ENCODE measurements at places on chromosomes 12 and 14.

DNA sequence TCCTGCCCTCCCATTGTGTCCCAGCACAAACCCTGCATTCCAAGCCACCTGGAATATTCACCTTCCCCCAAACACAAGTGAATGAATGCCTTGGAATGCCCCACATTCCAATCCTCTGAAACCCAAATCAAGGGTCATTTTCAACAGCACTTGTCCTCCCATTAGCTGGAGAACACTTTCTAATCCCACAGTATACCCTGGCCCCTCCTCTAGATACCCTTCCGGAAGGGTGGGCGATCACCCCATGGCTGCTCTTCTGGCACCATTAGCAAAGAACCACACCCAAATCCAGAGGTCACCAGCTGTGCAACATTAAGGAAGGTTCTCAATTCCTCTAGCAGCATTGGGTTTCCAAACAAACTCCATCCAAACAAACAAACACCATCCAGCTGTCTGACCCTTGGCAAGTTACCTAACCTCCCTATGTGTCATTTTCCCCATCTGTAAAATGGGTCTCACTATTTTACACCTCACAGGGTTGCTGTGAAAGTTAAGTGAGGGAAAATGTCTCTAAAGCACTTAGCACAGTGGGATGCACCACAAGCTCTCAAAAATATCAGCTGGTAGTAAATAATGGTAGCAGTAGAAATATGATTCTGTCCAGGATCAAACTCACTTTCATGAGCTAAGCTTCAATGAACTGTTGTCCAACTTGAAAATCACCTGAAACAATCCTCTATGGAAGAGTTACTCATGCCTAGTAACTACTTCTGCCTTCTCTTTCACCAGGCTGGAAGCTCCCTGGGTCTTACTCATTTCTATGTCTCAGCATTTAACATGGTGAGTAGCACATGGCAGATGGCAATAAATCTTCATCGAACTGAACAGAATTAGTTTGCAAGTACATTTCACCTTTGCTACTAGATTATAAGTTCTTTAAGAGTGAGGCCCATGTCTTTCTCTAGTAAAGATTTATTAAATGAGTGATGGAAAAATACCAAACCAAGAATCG lies 5.3 kb downstream of the NUAK1 start:
- DNase-seq: no peak

GRCh38 chr12:108076556-108076955 lies 52.5 kb upstream of the WSCD2 start:
- DNase-seq: no peak

GRCh38 chr14:105890474-105891220 lies 364.3 kb downstream of the TMEM121 start:
- no peak for DNase-seq

GRCh38 chr12:49580572-49581535 lies 12.9 kb upstream of the MCRS1 start:
- DNase-seq: peak; percentile 84

DNA sequence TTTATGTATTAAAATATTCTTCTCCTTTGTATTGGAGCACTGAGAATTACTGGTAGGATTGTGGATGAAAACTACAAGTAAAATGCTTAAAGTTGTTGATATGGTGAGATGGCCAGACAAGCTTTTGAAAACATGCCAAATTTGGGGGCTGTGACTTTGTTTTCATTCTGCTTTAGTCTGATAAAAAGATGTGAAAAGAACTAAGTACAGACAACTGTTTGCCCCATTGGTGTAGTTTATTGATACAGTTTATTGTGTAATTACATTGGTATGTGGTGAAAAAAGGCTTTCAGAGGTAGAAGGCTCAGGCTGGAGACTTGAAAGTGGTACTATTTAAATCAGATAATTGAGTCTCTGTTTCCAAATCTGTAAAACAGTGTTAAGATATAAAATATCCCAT lies 746.8 kb downstream of the DIO2 start:
- DNase-seq: no peak

DNA sequence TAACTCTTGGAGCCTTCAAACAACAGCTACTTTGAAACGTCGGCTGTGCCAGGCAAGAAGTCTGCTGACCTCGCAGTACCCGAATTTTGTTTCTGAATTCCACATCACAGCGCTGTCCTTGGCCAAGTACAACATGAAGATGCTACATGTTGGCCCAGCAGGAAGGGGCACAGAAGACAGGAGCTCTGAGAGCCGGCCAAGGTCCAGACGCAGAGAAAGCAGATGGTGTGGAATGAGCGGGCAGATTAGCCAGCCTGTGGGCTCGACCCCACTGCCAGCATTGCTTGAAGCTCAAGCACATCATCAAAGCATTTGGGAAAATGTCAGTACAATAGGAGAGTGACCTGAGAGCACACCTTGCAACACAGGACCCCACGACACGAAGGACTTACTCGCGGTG lies 64.5 kb downstream of the FZD10 start:
- DNase-seq: no peak

DNA sequence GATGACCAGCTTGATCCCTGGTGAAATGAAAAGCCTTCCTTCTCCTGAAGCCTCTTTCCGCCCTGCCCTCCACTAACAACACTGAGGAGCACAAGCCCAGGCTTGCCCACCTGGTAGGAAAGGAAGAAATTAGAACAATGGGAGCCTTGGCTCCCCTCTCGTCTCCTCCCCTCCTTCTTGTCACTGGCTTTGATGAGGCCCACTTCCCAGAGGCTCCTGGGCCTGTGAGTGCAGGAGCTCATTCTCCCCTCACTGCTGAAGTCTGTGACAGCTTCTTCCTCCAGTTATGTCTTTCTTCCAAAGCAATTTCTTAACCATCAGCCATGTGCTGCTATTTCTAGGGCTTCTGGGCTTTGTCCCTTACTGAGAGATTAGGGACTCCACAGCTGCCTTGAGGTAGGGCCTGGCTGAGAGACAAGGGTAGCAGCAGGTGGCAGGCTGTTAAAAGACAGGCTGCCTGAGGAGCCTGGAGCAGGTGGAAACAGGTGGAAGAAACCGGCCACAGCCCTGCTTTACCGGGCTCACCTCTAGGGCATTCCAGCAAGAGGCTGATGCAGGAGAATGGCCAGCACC lies 53.6 kb upstream of the SRSF5 start:
- DNase-seq: peak; percentile 71
